Esophagus squamous epithelium (tissue), 5 donors: ENCODE measurements at places on chromosomes 2 and 18.

- DNase-seq, result no peak
Measured at GRCh38 chr2:174527101-174527721, 40.4 kb upstream of the GPR155 start.

GRCh38 chr2:29420999-29421782 lies 306.0 kb downstream of the CLIP4 start:
- DNase-seq, result no peak

- no peak for DNase-seq
Measured at GRCh38 chr2:145692971-145693478, 1173.1 kb upstream of the ZEB2 start.

GRCh38 chr2:208929139-208929864 lies 494.5 kb upstream of the MAP2 start:
- no peak for DNase-seq

GRCh38 chr2:105906481-105906880 lies 161.8 kb downstream of the NCK2 start:
- DNase-seq, result no peak

DNA sequence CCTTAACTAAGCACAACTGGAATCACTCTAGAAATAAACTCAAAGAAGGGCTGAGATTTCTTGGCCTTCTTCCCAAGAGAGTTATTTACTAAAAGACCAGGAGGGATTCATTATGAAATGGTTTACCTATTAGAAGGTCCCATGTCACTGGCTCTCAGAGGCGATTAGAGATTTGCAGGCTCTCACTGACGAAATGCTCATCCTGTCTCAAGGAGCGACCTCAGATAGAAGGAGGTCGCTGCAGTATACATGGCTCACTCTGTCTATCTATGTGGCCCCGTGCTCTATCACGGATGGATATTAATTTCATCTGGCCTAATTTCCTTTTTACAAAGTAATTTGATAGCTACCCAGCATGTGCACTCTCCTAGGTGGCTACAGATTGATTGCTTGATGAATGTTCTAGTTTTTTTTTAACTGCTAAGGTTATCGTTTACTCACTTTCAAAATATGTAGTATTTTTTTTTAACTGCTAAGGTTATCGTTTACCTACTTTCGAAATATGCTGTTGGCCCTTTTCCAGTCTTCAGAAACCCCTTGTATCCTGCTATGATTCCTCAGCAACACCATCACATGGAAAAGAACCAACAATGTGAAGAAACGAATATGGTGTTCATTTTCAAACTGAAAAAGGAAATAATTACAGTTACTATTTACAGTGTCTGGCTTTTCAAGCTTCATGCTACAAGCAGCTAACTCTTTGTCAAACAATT lies 9.1 kb downstream of the SMIM21 start:
- no peak for DNase-seq

GRCh38 chr2:34723683-34724082 lies 1124.6 kb upstream of the FAM98A start:
- no peak for DNase-seq

DNA sequence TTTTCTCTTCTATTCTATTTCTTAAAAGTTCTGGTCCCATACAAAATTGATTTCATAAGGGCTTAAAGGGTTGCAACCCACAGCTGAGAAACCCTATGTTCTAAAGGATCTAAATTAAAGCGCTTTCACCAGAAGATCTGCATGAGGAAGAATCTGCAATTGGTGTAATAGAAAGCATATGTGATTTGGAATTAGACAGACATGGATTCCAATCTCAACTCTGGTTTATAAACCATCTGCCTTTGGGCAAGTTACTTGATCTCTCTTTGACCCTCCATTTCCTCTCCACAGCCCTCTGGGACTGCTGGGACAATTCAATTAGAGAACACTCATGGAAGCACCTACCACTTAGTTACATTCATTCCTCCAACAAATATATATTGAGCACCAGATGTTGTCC lies 178.7 kb downstream of the ANTXR1 start:
- no peak for DNase-seq

- no peak for DNase-seq
Measured at GRCh38 chr2:98555696-98556095, 52.6 kb downstream of the COA5 start.

DNA sequence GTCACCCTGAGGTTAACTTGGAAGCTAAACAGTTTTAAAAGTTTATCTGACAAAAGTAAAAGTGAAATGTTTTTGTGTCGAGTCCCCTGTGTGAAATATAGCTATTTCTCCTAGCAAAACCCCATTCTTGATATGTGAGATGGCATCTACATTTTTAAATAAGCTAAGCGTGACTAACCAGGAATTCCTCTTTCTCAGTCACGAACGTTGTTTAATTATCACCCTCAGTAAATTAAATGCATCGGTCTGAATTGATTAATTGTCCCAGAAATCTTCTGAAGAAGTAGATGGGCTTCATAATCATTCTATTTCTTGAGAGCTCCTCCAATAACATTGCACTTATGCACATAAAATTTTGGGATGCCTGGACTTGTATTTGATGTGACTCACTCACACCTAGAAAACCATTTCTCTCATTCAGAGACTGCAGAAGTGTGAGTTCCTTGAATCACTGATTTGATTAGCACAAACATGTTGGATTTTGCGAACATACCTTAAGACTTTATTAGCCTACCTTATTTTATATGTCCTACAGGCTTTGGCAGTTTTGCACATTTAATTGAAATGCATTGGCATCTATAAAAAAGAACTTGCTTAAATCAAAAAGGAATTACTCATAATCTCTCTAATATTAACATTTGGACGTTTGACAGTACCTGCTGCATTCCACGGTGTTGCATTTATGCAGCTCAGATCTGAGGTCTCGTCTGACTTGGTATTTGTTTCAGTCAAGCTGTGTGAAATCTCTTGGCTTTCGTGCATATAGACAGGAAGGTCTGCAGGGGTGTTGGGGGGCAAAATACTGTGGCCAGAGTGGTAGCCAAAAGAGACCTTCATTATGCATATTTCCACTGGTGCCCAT lies 475.2 kb downstream of the EPHA4 start:
- DNase-seq, result no peak

DNA sequence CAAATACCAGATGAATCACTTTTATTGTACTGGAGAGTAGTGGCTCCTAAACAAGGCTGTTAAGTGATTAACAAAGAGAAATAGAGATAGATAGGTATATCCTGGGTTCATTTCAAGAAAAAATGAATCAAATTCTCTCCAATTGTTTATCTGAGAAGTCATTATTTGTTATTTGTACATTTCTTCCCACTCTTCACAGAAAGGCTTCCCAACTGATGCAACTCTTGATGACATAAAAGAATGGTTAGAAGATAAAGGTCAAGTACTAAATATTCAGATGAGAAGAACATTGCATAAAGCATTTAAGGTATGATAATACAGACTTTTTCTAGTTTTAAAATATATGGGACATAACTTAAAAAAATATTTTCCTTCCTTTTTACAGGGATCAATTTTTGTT lies 7.9 kb downstream of the SSB start:
- no peak for DNase-seq

GRCh38 chr2:68653538-68653982 lies 10.2 kb downstream of the PROKR1 start:
- DNase-seq, result no peak

GRCh38 chr2:221216636-221217035 lies 355.5 kb downstream of the EPHA4 start:
- DNase-seq, result no peak

DNA sequence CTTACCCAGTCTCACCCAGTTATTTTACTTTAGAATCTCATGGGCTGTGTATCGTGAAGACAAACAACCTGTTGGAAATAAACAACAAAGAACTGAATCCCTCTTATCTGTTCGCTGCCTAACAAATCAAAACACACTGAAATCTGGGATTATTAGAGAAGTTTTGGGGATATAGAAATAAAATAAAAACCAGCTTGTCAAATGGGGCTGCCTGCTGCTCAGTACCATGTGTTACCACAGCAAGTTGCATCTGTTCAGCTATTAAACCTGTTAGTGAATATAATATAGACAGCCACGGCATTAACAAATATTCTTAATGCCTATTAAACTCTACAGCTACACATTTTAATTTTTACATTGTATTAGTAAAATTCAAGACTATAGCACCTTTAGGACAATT lies 810.8 kb downstream of the NRXN1 start:
- no peak for DNase-seq

DNA sequence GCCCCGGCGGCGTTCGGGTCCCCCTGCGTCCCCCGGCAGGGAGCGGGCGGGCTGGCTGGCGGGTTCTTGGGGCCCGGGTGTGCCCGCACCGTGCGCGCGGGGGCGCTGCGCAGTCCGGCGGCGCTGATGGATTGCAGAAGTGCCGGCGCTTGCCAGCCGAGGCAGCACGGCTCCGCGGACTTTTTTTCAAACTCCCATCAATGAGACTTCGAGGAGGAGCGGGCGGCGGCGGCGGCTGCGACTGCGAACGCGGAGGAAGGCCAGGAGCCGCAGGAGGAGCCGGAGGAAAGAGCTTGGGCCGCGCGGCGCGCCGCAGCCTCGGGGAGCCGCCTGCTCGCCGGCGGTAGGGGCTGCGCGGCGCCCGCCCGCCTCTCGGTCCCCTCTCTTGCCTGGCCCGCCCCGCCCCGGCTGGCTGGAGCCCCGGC lies at the start of gene GLI2:
Gene GLI2 (plus strand): TSS at position 123 of the 425 bp plus-strand sequence. CDS start 61,453 bp downstream, outside the sequence.
- DNase-seq, result no peak

GRCh38 chr18:33839452-33840211 lies 261.6 kb downstream of the ASXL3 start:
- DNase-seq, result no peak

DNA sequence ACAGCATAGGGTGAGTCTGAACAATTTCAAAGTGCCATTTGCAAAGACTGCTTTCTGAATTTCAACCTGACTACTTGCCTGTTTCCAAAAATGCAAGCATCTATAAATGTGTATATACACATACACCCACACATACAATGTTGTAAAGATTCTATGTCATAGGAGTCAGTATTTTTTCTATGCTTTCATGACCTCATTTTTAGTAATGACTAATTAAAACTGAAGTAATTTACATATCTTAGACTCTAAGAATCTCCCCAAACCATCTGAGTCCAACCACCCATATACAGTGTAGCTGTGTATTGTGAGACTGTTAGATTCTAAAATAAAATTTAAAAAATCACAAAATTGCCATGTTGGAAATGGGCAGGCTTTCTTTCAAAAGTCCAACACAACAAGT lies 162.0 kb upstream of the STK17B start:
- DNase-seq, result no peak

DNA sequence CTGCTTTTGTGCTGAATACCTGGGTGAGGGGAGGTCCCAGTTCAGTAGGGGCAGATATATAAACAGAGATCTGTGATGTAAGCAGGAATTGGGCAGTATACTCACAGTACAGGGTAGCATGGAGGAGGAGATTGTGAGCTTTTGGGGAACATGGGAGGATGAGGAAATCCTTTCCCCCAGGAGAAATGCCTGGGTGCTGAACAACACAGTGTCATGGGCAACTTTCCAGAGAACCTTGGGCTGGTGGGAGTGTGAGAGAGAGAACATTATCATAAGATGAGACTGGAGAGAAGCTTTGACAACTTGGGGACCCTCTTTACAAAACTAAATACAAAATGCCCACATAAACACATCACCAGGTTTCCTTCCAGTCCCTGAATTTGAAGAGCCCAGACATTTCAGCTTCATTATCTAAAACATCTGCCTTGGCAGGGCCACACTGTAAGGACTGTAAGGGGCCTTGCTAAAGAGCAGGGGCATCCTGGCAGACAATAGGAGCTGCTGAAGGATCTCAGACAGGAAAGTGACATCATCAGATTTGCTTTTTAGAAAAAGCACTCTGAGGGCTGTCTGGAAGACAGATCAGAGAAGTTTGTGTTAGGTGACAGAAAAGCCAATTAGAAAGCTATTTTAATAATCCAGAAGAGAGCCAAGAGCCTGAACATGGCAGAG lies 303.1 kb upstream of the FBXO11 start:
- no peak for DNase-seq

- no peak for DNase-seq
Measured at GRCh38 chr2:112493048-112493447, 11.1 kb downstream of the TTL start.

DNA sequence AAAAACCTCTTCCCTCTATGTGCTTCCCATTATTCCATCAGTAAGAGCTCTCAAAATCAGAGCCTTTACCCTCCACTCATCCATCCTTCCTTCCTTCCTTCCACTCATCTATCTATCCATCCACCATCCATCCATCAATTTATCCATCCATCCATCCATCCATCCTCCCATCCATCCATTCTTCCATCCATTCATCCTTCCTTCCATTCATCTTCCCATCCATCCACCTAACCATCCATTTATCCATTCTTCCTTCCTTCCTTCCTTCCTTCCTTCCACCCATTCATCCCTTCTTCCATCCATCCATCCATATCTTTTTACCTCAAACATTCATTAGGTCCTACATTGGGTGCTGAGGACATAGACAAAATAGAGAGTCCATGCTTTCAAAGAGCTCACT lies 19.4 kb upstream of the KCNF1 start:
- no peak for DNase-seq

DNA sequence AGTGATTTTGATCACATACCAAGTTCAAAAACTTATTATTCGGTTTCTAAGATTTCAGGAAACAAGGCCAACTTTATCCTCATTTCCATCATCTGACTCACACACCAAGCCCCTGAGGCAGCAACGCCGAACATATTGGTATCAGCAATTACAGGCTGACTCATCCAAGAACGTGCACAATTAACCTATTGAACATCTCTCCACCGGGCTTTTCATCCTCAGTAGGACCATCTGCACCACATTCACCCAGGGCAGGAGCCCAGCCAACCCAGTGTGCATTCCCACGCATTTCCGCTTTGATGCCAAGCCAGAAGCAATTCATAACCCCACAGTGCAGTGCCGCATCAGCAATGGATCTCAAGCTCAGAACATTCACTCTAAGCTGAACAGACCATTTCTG lies 52.9 kb downstream of the SCG2 start:
- DNase-seq, result no peak

- no peak for DNase-seq
Measured at GRCh38 chr2:8574196-8575037, 107.4 kb upstream of the ID2 start.

DNA sequence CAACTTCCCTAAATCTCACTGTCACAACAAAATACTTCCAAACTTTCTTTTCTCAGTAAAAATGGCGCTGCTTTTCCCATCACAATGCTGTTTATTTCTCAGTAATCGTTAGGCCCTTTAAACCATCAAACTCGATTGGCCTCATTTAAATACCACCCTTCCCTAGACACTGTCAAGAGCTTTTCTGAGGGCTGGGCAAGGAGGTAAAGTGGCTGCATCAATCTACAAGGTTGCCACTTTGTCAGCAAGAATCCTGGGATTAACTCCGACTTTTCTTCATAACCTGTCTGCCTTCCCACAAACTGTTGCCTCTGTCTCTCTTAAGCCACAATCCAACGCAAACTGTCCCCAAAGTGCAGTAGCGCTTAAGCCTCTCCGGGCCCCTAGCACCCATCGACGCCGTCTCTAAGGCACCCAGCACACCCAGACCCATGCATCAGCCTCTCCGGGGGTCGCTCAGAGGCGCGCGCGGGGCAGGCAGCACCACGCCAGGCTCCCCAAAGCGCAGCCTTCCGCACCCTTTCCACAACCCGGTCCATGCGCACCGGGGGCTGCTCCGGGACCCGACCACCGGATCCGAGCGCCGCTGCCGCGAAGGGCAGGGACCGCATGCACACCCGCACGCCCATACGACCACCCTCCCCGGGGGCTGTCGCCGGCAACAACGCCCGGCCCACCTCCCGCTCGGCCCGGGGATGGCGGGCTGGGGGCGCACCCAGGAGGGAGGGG lies 683 bp downstream of the MBOAT2 start:
- DNase-seq, result no peak
